Daoy (cell line): ENCODE measurements at places on chromosomes 7 and 10. TPM values are rescaled to one million over a fixed set of nuclear protein-coding genes. Genes with fewer than 3 reads are reported as not detected.

Gene CRTAC1
- 5.6 and 17.9 TPM in 2 replicates for total RNA-seq

Gene DDIT4
- total RNA-seq: 12.8 and 14.5 TPM in 2 replicates

Gene ADAM22
- 2.6 and 3.0 TPM in 2 replicates for total RNA-seq

Gene IL6
- total RNA-seq: 74.2 and 77.6 TPM in 2 replicates

Gene COL17A1
- 0.06 and 0.23 TPM in 2 replicates for total RNA-seq

Gene CYP2C18
- not detected in 2 replicates for total RNA-seq

Gene NEURL1
- 0.03 TPM in 1 of 2 replicates, not detected in the other for total RNA-seq

Gene PAX4
- total RNA-seq: not detected in 2 replicates

Gene MMD2
- not detected in 2 replicates for total RNA-seq

Gene BAMBI
- 31.5 and 39.2 TPM in 2 replicates for total RNA-seq

Gene CDNF
- not detected in 2 replicates for total RNA-seq

Gene CTAGE8
- 0.09 and 0.23 TPM in 2 replicates for total RNA-seq

Gene NUPR2
- not detected in 2 replicates for total RNA-seq
